Esophagus squamous epithelium (tissue), 5 donors: ENCODE measurements at places on chromosomes 5 and 9. TPM values are rescaled to one million over a fixed set of nuclear protein-coding genes. Genes with fewer than 3 reads are reported as not detected.
A peak's percentile ranks its signal among the peaks of the same experiment; 100 is the strongest.

- DNase-seq, result no peak
These were observed 39.5 kb downstream of the SMC5 start for GRCh38 chr9:70298245-70298771.

PCDHB14 gene
- 2.0 TPM for total RNA-seq

DNA sequence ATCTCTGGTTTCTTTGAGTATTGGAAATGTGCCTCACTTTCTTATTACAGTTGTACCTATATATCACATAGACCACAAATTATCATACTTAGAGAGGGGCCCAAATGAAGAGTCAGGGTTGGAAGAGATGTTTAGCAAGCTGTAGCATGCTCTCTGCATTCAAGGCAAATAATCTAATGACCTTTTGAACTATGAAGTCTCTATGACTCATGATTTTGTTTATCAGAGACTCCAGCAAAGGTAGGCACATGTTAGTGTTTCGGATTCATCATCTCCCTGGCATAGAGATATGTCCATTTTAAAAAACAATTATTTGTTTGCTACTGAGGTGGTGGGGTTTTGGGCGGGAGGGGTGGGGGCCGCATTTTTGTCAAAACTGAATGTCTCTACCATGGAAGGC, 2000.1 kb downstream of the EFNA5 start:
- no peak for DNase-seq

DNA sequence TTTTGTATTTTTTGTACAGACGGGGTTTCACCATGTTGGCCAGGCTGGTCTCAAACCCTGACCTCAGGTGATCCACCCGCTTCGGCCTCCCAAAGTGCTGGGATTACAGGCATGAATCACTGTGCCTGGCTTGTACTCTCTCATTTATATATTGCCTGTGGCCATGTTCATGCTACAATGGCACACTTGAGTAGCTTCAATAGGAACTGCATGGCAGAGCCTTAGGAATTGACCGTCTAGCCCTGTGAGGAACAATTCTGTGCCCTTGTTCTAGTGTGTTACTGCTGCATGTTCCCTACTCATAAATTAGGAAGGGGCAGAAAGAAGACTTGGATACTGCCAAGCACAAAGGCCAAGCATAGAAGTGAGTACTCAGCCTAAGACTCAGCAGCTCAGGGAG, 104.2 kb downstream of the LIFR start:
- no peak for DNase-seq

ANXA2R gene
- total RNA-seq, result 0.92 TPM

DNA sequence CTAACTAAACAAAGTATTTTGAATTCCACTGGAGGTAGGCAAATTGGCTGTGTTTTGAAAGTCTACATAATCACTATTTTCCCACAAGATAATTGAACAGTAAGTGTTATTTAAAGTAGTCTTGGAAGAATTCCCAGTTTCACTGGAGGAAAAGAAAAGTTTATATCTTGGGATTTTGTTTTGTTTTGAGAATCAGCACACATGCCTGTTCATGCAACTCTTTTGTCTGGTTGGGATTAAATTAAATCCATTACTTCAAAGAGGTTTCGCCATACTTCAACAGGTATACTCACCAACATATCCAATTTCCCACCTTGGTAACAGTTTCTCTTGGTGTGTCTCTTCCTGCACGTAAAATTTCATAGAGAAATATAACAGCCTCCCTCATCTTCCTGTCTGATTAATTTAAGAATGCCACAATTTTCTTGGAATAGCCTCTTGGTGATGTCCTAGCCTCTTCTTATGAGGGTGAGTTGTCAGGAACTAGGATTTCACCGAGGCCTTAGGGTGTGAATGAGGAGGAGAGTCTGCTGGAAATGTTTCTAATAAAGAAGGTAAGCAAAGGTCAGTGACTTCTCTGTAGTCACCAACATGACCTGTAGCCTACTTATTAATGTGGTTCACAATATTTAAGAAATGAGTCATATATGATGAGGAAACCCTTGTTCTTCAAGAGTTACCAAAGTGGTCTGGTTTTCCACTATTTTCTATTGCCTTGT, 48.1 kb downstream of the ITGA2 start:
- DNase-seq, result no peak

BTF3 gene
- total RNA-seq, result 654 TPM

DNA sequence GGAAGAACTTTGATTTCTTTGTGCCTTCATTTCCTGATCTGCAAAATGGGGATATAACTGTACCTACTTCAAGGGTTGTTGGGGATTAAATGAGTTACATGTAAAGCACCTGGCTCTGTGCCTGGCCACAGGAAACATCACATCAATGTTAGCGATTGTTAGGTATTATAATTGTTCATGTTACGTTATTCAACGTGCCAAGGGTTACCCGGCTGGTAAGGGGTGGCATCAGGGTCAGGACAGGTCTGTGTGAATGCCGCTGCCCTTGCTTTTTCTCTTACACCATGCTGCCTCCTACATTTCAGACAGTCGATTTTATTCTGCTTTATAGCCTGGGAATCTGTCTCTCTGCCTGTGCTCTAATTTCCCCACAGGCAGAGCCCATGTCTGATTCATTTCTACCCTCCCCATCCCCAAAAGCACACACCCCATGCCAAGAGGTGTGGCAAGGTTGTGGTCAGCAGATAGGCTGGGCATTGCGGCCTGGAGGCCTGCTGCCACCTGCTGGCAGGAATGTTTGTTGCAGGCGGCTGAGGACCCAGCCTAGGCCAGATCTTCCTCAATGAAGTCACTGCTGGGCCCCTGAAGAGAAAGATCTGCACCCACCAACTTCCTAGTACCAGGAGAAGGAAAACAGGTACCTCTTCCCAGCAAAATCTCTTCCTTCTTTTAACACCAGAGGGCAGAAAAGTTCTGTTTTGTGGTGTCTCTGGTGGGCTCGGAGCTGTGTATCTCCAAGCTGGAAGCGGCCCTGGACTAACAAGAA, 5.3 kb downstream of the ANKS6 start:
- DNase-seq, result peak; percentile 18

DNA sequence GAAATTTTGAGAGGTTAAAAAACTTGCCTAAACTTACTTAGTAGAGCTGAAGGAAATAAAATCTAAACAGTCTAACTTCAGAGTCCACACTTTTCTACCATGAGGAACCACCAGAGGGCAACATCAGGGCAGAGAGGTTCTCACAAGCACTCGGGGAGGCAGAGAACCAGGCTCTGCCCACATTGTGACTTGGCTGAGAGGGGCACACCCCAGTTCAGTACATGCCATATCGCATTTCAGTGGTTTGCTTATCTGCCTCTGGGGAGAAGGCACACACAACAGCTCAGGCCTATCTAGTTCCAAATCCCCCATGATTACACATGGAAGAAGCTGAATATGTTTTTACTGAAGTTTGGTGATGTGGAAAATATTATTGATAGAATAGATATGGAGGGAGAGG, 49.2 kb downstream of the EQTN start:
- DNase-seq, result no peak

PSAT1 gene
- 16.2 TPM for total RNA-seq

ESM1 gene
- not detected for total RNA-seq

- no peak for DNase-seq
These were observed 194.8 kb downstream of the AUH start for GRCh38 chr9:91166796-91167366.

GIN1 gene
- total RNA-seq, result 1.5 TPM

DNA sequence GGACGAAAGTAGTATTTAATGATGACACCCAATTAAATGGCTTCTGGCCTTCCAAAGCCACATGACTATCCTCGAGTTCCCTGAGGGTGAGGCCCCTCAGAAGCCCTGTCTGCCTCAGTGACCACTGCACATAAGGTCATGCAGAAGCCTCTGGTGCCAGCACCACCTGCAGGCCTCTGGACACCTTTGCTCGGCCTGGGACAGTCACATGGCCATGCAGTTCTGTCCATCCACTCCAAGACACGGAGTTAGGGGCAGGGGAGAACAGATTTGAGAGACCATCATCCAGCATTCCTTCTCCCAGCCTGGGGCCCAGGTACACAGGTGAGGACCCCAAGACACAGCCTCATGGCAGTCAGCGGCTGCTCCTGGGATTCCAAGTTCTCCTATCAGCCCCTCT, 145.0 kb downstream of the ROR2 start:
- DNase-seq, result no peak

DNA sequence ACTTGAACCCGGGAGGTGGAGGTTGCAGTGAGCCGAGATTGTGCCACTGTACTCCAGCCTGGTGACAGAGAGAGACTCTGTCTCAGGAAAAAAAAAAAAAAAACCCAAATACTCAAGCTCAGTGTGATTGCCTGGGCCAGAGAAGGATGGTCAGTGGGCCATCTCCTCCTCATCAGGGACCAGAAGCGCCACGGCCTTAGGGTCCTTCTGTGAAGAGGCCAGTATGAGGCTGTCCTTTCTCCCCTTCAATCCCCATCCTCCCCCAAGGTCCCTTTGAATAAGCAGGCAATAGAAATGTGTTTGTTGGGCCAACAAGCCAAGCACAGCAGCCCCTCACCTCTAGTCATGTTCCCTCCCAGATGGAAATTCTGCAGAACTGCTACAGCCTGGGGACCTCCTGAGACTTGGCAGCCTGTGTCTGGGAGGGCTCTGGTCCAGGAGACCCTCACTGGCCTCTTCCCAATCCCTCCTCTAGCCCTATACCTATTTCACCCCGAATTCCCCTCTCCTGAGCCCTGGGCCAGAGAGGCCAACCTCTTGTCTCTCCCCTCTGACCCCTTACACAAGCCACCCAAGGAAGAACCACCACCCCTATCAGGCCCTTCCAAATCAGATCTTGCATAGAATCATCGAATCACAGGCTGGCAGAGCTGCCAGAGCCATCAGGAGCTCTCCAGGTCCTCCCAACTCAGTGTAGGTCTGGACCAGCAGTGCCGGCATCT, 1.0 kb downstream of the CSF1R start:
- DNase-seq, result no peak

ECPAS gene
- total RNA-seq, result 35.6 TPM

GRCh38 chr5:54404568-54404967, 50.9 kb upstream of the HSPB3 start:
- no peak for DNase-seq

COL27A1 gene
- total RNA-seq, result 7.5 TPM

MARVELD2 gene
- 20.8 TPM for total RNA-seq

- DNase-seq, result no peak
These were observed 12.7 kb downstream of the NIPBL start for GRCh38 chr5:36889264-36889663.

- no peak for DNase-seq
These were observed 1556.5 kb upstream of the C9orf72 start for GRCh38 chr9:29129763-29130162.

- DNase-seq, result no peak
These were observed 61.5 kb downstream of the ARSB start for GRCh38 chr5:78923622-78923970.

DNA sequence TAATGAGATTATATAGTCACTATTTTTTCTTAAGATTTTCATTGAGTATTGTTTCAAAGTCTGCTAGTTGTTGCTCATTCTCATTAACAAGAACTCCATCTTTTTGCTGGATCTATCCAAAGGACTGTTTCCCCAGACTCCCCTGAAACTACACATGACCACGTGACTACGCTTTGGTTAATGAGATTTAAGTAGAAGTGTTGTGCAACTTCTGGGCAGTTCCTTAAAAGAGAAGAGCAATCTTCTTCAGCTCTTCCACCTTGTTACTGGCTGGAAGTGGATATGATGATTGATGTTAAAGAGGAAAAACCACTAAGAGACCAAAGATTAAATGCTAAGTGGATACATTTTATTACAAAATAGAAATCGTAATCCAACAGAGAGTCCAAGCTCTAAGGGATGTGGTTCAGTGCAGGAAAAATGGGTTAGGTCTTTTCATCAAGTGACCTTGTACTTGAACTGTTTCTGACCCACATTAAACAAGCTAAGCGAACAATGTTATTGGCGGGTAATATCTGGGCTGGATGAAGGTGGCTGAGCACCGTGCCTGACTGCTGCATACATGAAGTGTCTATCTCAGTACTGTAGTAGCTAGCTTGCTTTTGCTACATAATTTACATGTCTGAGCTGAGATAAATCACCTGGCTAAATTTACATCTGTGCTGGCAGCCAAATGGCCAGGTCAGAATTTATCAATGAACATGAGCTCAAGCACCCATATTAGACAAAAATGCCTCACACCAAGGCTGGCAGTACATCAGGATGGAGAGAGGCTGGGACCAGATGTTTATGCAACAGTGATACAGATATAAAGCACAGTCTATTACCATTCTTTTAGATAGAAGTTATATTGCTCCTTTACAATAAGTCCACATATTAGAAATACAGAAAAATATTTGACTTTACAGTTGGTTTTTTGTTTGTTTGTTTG, 7.5 kb upstream of the CTNNAL1 start:
- no peak for DNase-seq
